Cardiac septum (tissue), 1 donor: ENCODE measurements at places on chromosomes 16 and 17. TPM values are rescaled to one million over a fixed set of nuclear protein-coding genes. Genes with fewer than 3 reads are reported as not detected.

- DNase-seq = peak; percentile 92
These were observed 27.7 kb downstream of the TBC1D3B start for GRCh38 chr17:36148559-36149295.

- DNase-seq = peak; percentile 92
These were observed 27.1 kb downstream of the TMEM235 start for GRCh38 chr17:78258323-78259191.

DNA sequence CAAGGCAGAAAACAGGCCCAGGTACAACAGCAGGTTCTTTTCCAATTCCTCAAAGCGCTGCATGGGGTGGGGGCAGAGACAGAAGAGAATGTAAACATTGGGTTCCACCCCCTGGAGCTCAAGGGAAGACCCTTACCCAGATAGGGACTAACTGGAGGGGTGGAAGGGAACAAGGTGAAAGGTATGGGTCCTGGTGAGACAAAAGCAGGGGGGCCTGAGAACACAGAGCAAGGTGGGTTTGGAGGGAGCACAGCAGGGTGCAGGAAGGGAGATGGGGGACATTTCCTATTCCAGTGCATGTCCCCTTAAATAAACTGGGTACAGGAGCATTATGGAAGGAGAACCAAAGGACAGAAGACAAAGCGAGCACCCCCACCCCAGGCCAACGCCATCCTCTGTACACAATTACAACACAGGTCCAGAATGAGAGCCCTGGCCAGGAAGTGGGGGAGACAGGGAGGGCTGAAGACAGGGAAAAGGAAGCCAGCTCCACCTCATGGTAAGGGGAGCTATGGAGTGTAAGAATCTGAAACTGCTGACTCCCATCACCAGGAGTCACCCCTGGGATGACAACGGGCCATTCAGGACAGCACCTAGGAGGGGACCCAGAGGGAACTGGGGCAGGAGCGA lies 2.1 kb upstream of the CD2BP2 start:
- no peak for DNase-seq

- DNase-seq = no peak
These were observed 61.2 kb upstream of the MPHOSPH6 start for GRCh38 chr16:82231008-82231787.

DNA sequence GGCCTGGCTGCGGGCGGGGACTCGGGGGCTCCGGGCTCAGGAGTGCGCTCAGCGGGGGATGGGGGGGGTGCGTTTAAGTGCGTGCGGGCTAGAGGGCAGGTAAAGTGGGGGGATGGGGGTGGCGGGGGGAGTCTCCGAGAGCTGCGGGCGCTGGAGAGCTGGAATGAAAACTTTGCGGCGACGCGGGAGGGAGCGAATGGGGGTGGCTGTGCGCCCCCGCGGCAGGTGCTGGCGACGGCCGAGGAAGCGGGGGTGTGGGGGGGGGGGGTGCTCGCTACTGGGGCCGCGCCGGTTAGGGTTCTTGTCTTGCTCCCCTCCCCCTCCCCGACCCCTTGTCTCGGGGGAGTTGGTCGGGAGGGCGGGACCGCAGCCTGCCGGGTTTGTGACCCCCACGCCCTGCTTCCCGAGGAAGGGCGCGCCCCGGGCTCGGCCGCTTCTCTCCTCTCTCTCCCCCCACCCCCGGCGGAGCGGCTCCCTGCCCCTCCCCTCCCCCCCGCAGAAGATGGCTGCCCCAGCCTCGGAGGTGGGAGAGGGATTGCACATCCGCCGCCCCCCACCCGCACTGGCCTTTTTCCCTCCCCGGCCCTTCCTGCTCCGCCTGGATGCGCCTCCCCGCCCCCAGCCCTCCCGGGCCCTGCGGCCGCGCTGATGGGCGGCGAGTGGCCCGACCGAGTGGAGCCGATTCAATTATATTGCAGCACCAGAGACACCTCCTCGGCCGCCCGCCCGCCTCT lies 649 bp downstream of the GSE1 start:
- no peak for DNase-seq

- no peak for DNase-seq
These were observed 22.0 kb upstream of the FLCN start for GRCh38 chr17:17258998-17259397.

DNA sequence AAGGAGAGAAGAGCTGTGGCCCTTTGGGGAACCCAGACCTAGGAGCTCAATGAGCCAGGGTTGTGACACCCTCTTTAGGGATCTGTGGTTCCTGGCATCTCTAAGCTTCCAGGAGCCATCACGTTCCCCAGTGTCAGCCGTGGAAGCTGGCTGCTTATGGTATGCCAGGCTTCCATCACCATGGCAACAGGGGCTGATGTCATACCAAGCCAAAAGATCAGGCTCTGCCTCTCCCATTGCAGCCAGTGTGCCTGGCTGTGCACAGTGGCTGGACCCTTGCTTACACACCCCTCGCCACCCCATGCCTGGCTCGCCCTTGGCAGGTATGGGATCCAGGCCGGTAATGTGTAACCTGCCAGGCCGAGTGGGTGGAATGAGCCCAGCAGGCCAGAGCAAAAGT lies 91.1 kb downstream of the SSH2 start:
- no peak for DNase-seq

DNA sequence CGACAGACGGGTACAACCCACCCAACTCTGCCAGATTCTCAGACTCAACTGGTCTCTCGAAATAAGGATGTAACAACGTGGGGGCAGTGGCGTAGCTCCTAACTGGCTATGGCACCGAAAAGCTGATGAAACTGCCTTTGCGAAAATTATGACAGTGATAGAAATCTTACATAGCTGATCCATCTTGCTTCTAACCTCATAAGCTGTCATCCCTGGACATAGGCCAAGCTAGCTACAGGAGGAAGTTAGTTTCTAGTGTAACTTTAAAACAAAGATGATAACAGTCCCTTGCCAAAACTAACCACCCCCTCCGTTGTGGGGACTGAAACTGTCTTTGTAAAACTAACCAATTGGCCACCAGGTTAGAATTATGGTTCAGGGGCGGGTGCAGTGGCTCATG lies 220.1 kb downstream of the SLC39A11 start:
- no peak for DNase-seq

DNA sequence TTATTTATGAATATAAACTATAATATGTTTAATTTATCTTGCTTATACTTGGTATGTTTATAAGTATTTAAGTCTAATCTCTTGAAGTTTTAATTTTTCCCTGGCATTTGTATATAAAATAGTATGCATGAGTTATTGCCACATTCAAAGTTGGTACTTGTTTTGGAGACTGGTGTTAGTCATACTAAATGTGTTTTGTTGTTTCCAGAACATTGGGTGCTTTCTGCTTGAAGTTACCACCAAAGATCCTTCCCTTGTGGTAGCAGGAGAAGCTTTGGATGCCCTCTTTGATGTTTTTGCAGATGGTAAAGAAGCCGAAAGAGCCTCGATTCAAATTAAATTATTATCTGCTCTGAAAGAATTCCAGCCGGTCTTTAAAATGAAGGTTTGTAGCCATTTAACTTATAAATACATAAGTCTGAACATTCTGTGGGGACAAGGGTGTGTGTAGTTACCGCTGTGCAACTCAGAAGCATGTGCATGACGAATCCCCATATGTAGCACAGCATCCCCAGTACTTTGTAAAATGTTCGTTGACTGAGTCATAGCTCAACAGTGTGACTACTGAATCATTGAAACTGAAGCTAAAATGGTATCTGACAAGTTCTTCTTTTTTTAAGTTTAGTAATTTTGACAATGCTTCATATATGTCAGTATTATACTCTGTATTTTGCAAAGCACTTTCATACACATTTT lies 36.4 kb downstream of the HEATR3 start:
- no peak for DNase-seq

DNA sequence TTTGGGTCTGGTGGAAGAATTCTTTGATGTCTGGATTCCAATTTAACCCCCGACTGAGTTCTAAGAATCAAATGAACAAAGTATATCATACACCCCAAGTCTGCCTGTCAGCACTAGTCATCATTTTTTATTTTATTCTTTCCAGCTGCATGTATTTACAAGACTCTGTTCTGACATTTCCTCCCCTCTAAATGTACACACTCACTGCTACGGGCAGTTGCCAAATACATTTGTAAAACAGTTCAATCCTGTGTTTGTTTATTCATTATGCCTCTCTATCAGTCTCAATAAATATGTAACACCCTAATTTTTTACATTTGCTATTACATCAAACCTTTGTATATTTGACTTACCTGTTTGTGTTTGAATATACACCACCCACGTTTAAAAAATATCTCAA lies 422.3 kb upstream of the PSMD7 start:
- no peak for DNase-seq

DNA sequence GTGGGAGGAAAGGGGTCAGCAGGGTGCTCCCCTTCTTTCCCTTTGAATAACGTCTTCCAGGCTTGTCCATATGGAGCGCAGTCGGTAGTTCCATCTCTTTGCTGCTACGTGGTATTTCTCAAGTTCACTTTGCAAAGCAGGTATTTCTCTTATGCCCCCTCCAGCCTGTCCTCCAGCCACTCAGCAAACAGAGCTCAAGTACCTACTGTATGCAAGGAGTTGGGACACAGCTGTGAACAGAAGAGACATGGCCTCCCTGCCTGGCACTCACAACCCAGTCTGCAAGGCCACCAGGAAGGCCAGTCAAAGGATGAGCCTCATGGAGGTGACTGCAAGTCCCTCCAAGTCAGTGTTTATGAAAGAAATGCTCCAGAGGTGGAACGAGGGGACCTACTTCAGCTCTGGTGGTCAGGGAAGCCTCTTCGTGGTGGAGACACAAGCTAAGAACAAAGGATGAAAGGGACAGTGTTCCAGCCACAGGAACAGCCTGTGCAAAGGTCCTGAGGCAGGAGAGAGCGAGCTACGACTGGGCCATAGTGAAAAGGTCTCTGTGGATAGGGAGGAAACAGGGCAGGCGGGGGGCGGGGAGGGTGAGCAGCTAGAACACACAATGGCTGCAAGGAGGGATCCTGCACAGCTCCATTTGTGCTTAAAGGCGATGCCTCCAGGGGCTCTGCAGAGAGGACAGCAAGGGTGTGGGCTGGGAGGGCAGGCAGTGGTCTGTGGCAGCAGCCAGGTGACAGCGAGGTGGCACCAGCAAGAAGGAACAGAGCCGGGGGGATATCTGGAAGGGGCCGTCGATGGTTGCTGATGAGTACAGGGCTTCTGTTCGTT lies 32.6 kb downstream of the PPL start:
- DNase-seq = no peak

DNA sequence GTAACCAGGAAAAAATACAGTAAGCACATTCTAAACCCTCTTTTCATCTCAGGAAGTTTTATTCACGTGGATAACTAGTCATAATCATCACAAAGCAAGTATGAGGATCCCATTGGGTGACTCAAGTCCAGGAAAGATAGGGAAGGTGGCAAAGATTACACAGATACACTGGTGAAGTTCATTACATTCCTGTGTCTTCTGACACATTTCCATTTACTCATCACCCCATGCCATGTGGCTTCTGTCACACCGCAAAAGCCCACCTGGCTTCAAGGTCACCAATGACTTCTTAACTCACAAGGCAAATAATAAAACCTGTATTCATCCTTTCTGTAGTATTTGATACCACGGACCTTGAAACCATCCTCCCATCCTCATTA lies 17.0 kb downstream of the HS3ST3A1 start:
- no peak for DNase-seq

- no peak for DNase-seq
These were observed 572 bp downstream of the FAM171A2 start for GRCh38 chr17:44362949-44363612.

DNA sequence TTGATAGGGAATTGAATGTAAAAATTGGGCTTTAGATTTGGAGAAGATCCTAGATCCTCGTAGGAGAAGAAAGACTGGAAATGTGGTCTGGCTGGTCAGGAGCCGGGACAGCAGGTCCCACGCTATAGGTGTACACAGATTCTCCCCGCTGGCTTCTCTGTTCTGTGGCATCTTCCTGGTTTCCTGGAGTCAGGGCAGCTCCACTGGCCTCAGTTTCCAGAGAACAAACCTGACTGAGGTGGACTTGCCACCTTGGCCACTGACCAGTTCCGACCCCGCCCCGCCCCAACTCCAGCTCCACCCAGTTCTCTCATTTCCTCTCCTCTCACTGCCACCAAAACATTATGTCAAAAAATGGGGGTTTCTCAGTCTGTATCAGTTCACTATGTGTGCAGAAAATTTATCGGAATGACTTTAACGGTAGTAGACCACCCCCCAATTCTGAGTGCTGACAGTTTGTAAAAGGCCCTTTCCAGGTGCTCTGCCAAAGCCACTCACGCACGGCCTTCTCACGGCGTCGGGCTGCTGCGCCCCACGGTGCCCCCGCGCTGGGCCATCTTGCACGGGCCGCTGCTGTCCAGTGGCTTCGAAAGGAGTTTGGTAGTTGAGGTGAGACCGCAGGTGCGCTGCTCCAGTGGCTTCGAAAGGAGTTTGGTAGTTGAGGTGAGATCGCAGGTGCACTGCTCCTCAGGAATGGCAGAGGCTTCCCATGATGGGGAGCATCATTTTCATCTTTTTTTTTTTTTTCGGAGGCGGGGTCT lies 161.4 kb upstream of the CHMP6 start:
- DNase-seq = peak; percentile 64

DNA sequence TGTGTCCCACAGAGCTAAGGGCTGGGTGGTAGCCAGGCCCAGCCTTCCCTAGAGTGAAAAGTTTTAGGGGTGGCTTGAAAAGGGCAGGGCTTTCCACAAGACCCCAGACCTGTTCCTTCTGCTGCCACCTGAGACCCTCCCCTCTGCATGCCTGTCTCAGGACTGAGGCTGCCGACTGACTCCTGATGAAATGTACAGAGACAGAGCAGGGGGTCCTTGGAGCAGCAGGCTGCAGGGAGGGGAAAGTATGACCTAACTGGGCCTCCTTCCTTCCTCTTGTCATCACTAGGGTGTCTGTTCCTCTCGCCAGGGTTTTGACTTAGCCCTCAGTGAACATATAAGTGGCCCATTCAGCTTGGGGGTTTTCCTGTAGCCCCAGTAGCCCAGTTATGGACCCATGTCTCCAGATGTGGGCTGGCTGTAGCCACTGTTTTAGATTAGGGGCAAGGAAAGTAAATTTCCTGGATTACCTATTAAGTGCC lies 14.9 kb upstream of the NFATC3 start:
- DNase-seq = no peak

GRCh38 chr17:46800573-46800972 lies 17.9 kb downstream of the WNT3 start:
- no peak for DNase-seq

DNA sequence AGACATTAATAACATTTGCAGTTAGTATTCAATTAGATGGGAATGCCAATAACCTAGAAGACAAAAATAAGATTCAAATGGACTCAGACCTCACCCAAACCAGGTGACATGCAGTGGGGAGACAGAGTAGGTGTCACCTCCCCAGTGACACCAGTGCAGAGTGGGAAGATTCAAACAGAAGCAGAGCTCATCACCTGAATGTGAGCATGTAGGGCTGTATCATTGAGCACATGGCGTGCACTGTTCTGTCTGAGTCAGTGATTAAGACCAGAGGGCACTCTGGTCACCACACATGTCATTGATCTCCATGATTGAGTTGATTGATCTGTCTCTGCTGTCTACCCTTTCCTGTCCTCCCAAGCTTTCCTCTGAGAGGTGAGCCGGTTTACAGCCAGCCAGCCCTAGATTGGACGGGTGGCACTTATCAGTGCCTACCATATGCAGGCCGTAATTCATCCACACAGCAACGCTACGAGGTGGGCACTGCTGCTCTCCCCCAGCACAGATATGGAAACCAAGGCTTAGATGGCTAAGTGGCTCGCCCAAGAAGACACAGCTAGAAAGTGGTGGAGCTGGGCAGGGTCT lies 34.0 kb downstream of the RHBDL3 start:
- no peak for DNase-seq

The ZSCAN10 gene
- not detected for total RNA-seq

The TAC4 gene
- 1.7 TPM for total RNA-seq

The CACNG3 gene
- total RNA-seq = not detected

The KRT12 gene
- total RNA-seq = not detected

The ACOX1 gene
- 73.3 TPM for total RNA-seq

The NTN3 gene
- total RNA-seq = 0.30 TPM

The SLC35G6 gene
- not detected for total RNA-seq

The SLFN11 gene
- total RNA-seq = 23.0 TPM

The C16orf92 gene
- not detected for total RNA-seq

The NEURL4 gene
- total RNA-seq = 29.9 TPM
